Caudate nucleus (tissue), 63 donors: ENCODE measurements at places on chromosomes 5 and 9.

DNA sequence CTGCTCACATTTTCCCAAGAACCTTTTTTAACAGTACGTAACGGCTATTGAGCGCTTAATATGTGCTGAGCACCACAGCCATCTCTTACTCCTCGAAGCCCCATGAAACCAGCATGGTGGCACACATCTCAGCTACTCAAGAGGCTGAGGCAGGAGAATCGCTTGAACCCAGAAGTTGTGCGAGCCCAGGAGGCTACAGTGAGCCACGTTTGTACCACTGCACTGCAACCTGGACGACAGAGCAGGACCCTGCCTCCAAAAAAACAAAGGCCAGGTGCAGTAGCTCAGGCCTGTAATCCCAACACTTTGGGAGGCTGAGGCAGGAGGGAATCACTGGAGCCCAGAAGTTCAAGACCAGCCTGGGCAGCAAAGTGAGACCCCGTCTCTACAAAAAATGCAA is 28.2 kb downstream of the AQP7 start:
- no peak for DNase-seq

GRCh38 chr9:111843971-111844370 is 49.2 kb upstream of the SHOC1 start:
- DNase-seq = no peak

- DNase-seq = no peak
Observed at GRCh38 chr5:160371294-160371693, 868 bp upstream of the C1QTNF2 start.

DNA sequence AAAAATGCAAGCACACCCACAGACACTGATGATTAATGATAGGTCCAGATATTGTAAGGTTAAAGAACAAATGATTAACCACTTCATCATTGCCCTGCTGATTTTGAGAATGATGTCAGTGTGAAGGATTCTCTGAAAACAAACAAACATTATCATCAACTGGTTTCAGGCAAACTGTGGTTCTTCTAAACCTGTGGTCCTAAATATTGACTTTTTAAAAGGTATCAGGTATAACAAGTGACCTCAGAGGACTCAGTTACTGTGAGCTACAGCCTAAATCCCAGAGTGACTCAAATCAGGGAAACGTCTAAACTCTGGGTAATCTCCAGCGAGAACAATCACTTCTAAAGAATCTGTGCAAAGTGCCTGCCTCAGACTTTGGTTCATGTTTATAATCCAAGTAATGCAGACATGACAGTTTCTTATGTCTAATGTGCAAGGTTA is 172.3 kb upstream of the CDH6 start:
- DNase-seq = no peak

GRCh38 chr9:72355153-72355552 is 9.9 kb downstream of the ZFAND5 start:
- no peak for DNase-seq

DNA sequence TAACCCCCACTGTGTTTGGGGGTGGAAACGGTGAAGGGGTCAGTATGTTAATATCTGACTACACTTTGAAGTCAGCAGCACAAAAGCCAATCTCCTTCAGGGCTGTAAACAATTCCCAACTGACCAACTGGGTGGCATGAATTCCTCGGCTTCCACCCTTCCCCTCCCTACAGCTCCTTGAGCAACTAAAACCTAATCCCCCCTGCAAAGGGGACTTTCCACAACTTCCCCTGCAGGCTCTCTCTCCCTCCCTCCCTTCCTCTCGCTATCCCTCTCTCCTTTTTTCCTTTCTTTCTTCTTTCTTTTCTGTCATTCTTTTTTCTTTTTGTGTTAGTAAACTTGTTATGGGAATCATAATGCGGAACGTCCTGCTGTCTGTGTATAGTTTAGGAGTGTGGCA is 65.1 kb upstream of the PTCH1 start:
- no peak for DNase-seq

DNA sequence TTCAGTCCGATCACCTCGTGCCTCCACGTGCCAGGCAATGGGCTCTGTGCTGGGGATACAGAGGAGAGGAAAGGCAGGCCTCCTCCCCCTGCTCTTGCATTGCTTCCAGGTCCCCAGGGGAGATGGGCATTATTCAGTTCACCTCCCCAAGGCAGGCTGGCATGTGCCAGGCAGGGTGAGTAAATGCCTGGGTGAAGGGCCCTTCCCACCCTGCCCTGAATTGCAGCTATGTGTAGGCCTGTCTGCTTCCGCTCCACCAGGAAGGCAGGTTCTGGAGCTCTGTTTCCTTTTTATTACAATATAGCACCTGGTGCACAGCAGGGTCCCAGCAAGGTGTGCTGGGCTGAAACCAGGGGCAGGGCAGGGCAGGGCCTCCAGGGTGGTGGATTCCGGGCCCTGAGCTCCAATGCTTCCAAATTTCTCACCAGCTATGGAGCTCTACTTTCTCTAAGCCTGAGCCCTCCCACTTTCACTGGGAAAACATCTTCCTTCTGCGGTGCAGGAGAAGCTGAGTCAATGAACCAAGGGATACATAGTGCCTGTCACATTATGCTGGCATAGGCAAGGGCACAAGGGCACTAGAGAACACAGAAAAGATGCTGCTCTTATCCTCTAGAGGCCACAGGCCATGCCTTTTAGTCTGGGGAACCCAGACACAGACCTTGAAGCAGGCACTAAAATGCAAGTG is 42.0 kb downstream of the SHB start:
- DNase-seq = no peak

DNA sequence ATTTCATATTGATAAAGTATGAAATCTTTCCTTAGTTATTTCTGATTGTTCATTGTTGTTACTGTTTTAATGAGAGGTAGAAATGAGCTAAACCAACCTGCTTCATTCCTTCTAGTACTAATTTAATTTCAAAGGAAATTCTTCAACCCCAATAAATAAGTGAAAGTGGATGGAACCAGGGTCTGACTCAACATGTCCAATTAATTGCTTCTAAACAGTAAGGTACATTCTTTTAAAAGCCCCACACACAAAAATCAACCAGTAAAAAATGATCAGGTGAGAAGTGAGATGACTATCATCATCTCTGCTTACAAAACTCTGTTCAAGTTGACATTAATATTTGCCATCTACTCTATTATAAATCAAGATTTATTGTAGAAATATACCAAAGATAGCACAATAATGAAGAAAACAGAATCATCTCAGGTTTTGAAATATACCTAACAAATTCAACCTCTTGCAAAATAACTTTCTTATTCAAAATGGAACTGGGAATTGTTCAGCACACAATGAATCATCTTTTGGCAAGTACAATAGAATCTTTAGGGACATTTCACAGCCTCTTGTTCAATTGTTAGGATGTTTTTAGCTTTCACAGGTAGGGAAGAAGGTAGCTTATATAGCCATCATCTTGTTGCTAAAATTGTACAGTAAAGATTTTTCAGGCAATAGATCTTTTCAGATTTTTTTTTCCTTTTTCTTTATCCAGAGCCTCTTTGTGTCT is 114.5 kb downstream of the RPS23 start:
- no peak for DNase-seq

DNA sequence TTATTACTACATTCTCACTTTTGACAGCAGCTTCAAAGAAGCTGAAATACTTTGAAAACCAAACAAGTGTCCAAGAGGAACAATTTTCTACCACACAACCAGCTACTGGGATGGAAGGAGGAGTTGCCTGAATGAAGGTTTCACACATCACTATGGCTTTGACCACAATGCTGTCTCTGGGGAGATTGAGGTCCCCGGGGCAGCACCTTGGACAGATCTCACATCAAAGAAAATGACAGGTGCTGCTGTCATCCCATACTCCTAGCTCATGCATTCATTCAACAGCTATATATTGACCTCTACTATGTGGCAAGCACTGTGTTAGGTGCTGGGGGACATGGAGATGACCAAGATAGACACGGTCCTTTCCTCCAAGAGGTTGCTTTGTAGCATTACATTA is 233.2 kb upstream of the RASEF start:
- no peak for DNase-seq

DNA sequence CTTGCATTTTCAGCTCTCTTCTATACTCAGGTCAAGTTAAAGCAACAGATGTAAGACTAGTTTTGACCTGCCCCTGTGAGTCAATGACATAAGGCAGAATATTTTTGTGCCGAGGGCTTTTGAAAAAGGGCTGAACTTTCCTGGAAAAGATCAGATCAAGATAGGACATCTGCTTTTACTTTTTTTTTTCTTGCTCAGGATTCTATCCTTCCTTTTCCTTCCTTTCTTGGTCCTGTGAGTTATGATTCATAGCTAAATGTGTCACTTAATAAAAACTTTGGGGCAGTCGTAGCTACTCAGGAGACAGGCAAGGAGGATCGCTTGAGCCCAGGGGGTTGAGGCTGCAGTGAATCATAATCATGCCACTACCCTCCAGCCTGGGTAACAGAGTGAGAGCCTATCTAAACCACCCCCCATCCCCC is 84.3 kb upstream of the BRINP1 start:
- DNase-seq = no peak

GRCh38 chr5:132300577-132301343 is 6.6 kb downstream of the SLC22A4 start:
- DNase-seq = no peak

DNA sequence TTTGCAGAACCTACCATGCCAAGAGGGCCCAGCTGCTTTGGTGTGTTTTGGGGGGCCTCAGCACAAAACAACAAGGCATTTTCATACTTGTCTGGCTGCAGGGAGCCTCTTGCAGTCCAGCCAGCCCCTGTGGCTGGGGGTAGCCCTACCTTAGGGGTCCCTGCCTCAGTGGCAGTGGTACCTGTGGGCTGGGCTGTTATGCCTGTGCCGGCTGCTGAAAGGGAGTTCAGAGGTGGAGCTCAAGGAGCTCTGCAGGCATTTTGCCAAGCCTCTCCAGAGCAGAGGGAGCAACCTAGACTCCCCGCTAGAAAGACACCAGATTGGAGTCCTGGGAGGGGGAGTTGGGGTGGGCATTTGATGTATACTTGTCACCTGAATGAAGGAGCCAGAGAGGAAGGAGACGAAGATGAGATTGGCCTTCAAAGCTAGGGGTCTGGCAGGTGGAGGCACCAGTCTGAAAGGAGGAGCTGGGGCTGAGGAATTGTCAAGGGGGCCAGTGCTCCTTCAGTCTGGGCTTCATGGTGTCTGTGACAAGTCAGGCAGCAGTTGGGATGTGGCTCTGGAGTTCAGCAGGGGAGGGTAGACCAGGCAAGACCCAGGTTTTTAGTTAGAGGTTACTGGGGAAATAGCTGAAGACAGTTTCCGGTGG is 1.5 kb downstream of the SHROOM1 start:
- no peak for DNase-seq

- no peak for DNase-seq
Observed at GRCh38 chr9:137213160-137214060, 7.9 kb downstream of the NDOR1 start.

DNA sequence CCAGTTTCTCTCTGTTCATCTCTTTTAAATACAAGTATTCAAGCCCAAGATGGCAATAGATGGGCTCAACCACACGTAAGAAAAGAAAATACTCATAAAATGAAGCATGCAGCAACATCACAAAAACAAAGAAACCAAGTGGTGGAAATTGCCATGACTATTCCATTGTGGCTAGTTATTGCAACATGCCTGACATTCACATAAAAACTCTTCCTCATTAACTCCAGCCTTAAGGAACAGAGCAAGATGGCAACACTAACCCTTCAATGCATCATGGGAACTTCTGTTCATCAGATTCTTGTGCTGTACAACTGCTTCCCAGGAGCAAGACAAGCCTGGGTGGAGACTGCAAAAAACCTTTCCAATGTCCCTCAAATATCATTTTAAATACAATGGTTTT is 1.4 kb upstream of the GLIS3 start:
- DNase-seq = no peak

- DNase-seq = no peak
Observed at GRCh38 chr9:3323714-3324113, 202.1 kb downstream of the RFX3 start.

- DNase-seq = no peak
Observed at GRCh38 chr5:33319841-33320240, 120.9 kb upstream of the TARS1 start.

DNA sequence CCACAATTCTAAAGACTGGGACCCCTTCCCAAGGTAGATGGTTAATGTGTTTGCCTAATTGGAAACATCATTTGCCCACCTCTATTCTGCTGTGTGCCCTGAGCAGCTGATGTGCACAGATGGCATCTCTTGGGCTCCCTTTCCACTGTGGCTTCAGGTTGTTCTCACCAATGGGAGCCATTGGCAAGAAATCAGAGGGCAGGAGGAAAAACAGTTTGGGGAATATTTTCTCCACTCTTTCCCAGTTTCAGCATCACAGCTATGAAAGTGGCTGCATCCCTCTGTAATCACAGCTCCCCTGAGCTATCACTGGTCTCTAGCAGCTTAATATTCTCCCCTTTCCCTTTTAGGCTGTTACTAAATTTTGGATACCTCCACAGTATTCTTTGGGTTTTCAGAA is 911.6 kb upstream of the SEMA6A start:
- no peak for DNase-seq

GRCh38 chr5:151491062-151491461 is 43.7 kb downstream of the SLC36A1 start:
- no peak for DNase-seq

GRCh38 chr5:55966284-55966683 is 28.5 kb downstream of the IL6ST start:
- no peak for DNase-seq

GRCh38 chr5:170151097-170151831 is 45.6 kb downstream of the FOXI1 start:
- DNase-seq = no peak

- no peak for DNase-seq
Observed at GRCh38 chr5:177370488-177371119, 12.9 kb downstream of the RGS14 start.

- no peak for DNase-seq
Observed at GRCh38 chr5:147560718-147561331, 51.0 kb upstream of the DPYSL3 start.

- DNase-seq = no peak
Observed at GRCh38 chr5:157741131-157741530, 2.4 kb upstream of the LSM11 start.

DNA sequence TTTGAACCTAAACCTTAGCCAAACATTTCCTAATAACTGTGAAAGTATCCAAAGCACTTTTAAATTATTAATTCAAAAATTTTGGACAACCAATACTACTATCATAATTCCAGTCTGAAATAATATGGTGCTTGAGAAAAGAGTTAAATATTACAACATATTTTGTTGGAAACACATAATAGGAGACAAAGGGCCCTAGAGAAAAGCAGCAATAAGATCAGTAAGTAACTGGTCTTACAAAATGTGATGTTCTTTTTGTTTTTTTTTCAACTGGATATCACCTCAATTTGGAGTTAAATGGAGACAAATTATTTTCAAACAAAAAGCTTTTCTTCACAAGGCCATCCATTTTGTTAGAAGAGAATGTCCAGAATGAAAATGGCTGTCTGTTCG is 21.1 kb downstream of the SRFBP1 start:
- no peak for DNase-seq

GRCh38 chr5:39256477-39257235 is 37.3 kb upstream of the FYB1 start:
- DNase-seq = no peak

GRCh38 chr5:141904551-141904950 is 19.1 kb upstream of the DELE1 start:
- no peak for DNase-seq

- DNase-seq = no peak
Observed at GRCh38 chr5:6545770-6546690, 86.8 kb downstream of the NSUN2 start.

GRCh38 chr5:107687937-107688336 is 17.2 kb upstream of the EFNA5 start:
- DNase-seq = no peak

- DNase-seq = no peak
Observed at GRCh38 chr9:91465420-91465819, 41.8 kb upstream of the NFIL3 start.
